ENCODE measurements at places on chromosomes 2 and 18. TPM values are rescaled to one million over a fixed set of nuclear protein-coding genes. Genes with fewer than 3 reads are reported as not detected.

Gene ANKRD53
- 0.28 TPM for total RNA-seq

Gene NRBP1
- 92.2 TPM for total RNA-seq

Gene CCDC102B
- 3.9 TPM for total RNA-seq

Gene CCDC74B
- 1.2 TPM for total RNA-seq

Gene SRD5A2
- not detected for total RNA-seq

DNA sequence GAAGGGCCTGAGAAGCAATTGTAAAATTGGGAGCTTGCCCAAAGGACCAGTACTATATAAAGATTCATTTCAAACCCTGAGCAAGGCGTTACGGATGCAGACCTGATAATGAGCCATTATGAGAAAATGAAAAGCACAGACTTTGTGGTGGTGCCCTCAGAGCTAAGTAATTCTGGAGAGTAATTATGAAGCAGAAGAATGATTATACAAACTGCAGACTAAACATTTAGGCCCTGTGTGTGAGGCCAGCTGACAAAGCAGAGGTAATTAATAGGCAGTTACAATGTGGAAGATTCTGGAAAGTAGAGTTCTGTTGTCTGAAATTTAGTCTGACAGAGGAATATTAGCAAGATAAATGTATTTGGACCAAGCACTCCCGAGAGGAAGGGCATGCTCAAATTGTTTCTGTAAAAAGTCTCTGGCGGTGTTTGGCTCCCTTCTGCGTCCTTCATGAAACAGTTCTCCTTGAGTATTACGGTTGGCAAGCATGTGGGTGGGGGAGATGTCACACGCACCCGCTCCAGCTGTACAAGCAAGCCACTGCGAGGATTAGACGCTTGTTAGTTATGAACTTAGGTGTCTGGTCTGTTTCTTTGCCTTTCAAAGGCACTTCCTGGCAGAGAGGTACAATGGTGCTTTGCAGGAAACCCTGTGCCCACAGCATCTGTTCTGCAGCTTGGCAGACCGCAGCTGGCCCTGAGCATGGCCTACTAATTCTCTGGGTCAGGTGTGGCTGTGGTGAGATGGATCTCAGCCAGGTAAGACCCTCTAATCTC is 45.5 kb downstream of the CDC42EP3 start:
- peak overlapping the region; percentile 90 for H3K27ac ChIP-seq
- peaks cover 3% of the 10 kb centered on the region for H3K36me3 ChIP-seq
- H3K27me3 ChIP-seq = no peaks in the 10 kb centered on the region
- peaks cover 42% of the 10 kb centered on the region for H3K4me1 ChIP-seq

- no peak overlapping the region for H3K27ac ChIP-seq
- H3K27me3 ChIP-seq = no peaks in the 10 kb centered on the region
- no peak overlapping the region for H3K4me3 ChIP-seq
- no peaks in the 10 kb centered on the region for H3K4me1 ChIP-seq
These were observed 27.8 kb downstream of the RTP5 start for GRCh38 chr2:241897231-241897916.

- no peak for DNase-seq
- H3K27me3 ChIP-seq = no peaks in the 10 kb centered on the region
- H3K27ac ChIP-seq = peak overlapping the region; percentile 18
- H3K36me3 ChIP-seq = peaks cover 19% of the 10 kb centered on the region
- peaks cover 36% of the 10 kb centered on the region for H3K4me1 ChIP-seq
These were observed 76.6 kb downstream of the TLK1 start for GRCh38 chr2:171084128-171084527.

- H3K4me3 ChIP-seq = no peak overlapping the region
- H3K27ac ChIP-seq = no peak overlapping the region
- H3K27me3 ChIP-seq = no peaks in the 10 kb centered on the region
- no peaks in the 10 kb centered on the region for H3K36me3 ChIP-seq
These were observed 141.6 kb upstream of the CYP26B1 start for GRCh38 chr2:72289283-72289682.

DNA sequence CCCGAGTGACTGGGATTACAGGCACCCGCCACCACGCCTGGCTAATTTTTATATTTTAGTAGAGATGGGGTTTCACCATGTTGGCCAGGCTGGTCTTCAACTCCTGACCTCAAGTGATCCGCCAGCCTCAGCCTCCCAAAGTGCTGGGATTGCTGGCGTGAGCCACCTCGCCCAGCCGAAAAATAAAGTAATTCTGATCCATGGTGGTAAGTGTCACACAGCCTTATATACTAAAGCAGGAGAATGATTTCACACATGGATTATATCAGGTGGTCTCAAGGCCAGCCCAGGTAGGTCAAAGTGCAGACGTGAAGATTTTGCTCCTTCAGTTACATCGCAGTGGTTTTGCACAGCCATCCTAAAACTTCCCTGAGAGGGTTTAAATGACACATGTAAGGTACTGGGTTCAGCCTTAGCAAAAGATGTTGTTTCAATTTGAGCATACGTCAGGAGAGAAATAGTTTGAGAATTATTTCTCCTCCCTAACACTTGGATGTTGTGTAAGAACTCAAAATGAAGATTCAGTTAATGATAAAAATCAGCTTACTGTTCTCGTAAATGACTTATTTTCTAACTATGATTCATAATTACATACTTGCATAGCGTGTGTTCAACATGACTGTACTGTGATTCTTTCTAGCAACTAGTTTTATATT is 93.0 kb upstream of the SLC39A10 start:
- H3K4me1 ChIP-seq = peaks cover 42% of the 10 kb centered on the region
- peak overlapping the region; percentile 71 for H3K27ac ChIP-seq
- peak overlapping the region; percentile 28 for H3K4me3 ChIP-seq

- no peak for DNase-seq
- H3K36me3 ChIP-seq = peaks cover 3% of the 10 kb centered on the region
- H3K4me3 ChIP-seq = peak overlapping the region; percentile 69
- H3K4me1 ChIP-seq = peaks cover 22% of the 10 kb centered on the region
- H3K27ac ChIP-seq = no peak overlapping the region
These were observed 879 bp upstream of the EPAS1 start for GRCh38 chr2:46296216-46296839.

DNA sequence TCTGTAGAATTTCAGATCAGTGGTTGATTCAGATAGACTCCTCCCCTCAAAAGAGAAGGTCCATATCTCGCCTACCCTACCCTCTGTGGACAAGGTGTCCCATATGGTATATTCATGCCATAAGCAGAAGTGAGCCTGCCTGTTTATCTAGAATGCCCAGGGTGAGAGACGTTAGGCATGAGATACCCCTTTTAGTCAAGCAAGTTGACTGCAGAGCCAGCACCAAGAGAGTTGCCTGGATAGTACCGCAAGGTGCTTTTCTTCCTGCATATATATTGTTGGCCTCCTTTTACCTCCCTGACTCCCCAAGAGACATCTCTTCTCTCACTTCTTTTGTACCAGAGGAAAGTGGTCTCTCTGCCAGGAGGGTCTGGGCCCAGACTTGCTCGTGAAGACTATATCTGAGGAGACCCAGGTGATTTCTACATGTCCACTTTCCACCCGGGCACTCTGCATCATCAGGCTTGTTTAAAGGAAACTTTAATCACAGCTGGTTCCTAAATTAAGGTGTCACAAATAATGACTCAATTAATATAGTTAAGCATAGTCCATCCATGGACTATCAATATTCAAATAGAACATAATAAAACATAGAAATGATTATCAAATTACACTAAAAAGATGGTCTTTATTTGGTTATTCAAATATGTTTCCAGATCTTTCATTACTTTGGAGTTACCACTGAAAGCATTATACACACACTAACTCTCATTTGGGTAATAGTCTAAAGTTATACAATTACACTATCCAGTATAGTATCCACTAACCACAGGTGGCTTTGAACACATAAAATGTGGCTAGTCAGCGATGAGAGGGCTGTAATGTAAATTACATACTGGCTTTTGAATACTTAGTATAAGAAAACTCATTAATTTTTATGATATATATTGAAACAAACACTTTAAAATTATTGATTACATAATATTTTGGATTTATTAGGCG is 4.1 kb downstream of the ITGA4 start:
- peak overlapping the region; percentile 99 for H3K4me3 ChIP-seq
- H3K27me3 ChIP-seq = no peaks in the 10 kb centered on the region
- H3K27ac ChIP-seq = peak overlapping the region; percentile 94
- H3K36me3 ChIP-seq = peaks cover 55% of the 10 kb centered on the region

- H3K4me3 ChIP-seq = no peak overlapping the region
- peaks cover 2% of the 10 kb centered on the region for H3K4me1 ChIP-seq
These were observed 96.4 kb upstream of the DNER start for GRCh38 chr2:229810786-229811185.
